ENCODE measurements at places on chromosomes 1 and 21. TPM values are rescaled to one million over a fixed set of nuclear protein-coding genes. Genes with fewer than 3 reads are reported as not detected.

Gene GPR37L1
- under 0.01 TPM for total RNA-seq

Gene GBP3
- total RNA-seq = 23.7 TPM

Gene SYCP1
- not detected for total RNA-seq

Gene KRTAP19-1
- not detected for total RNA-seq

Gene TNFRSF9
- total RNA-seq = 0.14 TPM

Gene DNM3
- 0.46 TPM for total RNA-seq

Gene SPRR2G
- total RNA-seq = not detected

Gene RGSL1
- not detected for total RNA-seq

Gene MYBPHL
- not detected for total RNA-seq

Gene CDC20
- 6.7 TPM for total RNA-seq

Gene CD84
- total RNA-seq = not detected

Gene NBPF4
- total RNA-seq = not detected

Gene EXO1
- total RNA-seq = 1.8 TPM

Data from smooth muscle cell of bladder (primary cell).